Fibroblast of the aortic adventitia (primary cell): ENCODE measurements at places on chromosomes 11 and 22. TPM values are rescaled to one million over a fixed set of nuclear protein-coding genes. Genes with fewer than 3 reads are reported as not detected.

The ISX gene
- not detected in 2 replicates for total RNA-seq

The TRPM5 gene
- total RNA-seq = not detected in 2 replicates

The RFPL2 gene
- total RNA-seq = not detected in 2 replicates

The TMEM151A gene
- 0.27 and 0.41 TPM in 2 replicates for total RNA-seq

The ADAMTS8 gene
- 2.6 TPM in 1 of 2 replicates, not detected in the other for total RNA-seq

The SLC22A12 gene
- total RNA-seq = not detected in 2 replicates

The FIBIN gene
- 15.5 and 22.6 TPM in 2 replicates for total RNA-seq

The OR8D1 gene
- total RNA-seq = not detected in 2 replicates

The MPZL3 gene
- 0.41 and 0.45 TPM in 2 replicates for total RNA-seq

The GRAMD4 gene
- 11.7 and 25.1 TPM in 2 replicates for total RNA-seq

The LINC01488 gene
- total RNA-seq = not detected in 2 replicates

The TTLL1 gene
- 9.4 and 23.1 TPM in 2 replicates for total RNA-seq

The FUT4 gene
- total RNA-seq = 5.6 and 7.1 TPM in 2 replicates
